Stimulated activated CD4-positive, alpha-beta T cell treated with anti-CD3 and anti-CD28 coated beads, Interleukin-2, amount 100 ng/mL, for 24 hours (primary cell): ENCODE measurements at places on chromosomes 4 and X.

DNA sequence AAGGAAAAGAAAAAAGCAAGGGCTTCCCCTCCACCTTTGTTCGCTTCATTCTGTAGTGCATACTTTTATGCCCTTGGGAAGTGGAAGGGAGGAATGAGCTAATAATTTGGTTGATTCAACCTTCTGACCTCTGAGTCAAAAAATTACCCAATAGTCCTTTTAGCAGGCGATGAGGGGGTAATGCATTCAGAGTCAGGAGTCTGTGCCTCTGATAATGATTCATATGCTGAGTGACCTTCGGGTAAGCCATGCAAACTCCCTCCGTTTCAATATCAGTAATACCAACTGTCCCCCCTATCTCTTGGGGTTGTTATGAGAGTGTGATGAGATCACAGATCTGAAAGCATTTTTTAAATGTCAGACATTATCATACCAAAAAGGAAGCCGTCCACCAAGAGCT is 41.6 kb upstream of the ACSL4 start:
- DNase-seq: no peak

- DNase-seq: no peak
These were observed 335.2 kb downstream of the TENM3 start for GRCh38 chr4:182578402-182578801.

- no peak for DNase-seq
These were observed 81.4 kb upstream of the WDR1 start for GRCh38 chr4:10197952-10198351.

- no peak for DNase-seq
These were observed 19.6 kb downstream of the AP1S2 start for GRCh38 chrX:15834827-15835595.

DNA sequence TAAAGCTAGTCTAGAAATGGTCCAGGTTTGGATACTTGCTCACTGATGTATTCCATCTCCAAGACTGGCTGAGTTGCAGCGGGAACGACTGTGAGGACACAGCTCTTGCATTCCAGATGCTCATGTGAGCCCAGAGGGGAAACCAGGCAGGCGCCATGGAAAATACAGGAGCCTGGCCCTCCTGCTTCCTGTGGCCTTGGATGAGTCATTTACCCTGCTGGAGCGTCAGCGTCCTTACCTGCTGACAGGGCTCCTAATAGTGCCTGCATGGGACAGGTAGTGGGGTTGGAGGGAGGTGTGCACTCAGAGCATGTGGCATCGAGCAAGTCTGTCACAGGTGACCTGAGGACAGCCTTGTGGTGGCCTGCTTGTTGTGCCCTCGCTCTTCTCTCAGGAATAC is 69.4 kb downstream of the NSG1 start:
- DNase-seq: no peak

GRCh38 chr4:31005037-31005436 is 284.9 kb downstream of the PCDH7 start:
- no peak for DNase-seq

DNA sequence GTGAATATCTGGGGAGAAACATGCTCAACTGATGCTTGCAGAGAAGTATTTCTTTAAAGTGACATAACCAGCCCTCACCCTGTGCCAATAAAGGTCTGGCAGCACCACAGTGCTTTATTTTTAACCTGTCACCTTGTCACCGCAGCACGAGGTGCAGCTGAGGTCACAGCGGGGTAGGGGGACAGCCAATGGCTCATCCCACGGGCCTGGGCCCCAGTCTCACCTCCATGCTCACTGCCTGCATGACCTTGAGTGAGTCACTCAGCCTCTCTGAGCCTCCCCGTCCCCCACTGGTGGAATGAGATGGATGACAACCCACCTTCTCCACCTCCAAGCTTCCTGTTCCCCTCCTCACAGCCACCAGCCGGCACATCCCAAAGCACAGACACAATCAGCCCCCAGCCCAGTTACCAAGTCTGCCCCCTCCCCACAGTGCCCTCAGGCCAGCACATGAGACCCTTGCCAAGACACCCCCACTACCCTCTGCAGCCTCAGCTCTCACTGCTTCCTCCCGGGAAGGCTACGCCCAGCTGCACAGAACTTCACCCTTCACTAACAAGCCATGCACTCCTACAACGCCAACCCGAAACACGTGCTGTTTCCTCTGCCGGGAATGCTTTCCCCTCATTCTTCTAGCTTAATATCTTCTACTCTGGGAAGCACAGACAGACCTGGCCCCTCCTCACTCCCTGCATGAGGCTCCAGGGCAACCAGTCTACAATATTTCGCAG is 24.9 kb upstream of the MAN2B2 start:
- DNase-seq: no peak

DNA sequence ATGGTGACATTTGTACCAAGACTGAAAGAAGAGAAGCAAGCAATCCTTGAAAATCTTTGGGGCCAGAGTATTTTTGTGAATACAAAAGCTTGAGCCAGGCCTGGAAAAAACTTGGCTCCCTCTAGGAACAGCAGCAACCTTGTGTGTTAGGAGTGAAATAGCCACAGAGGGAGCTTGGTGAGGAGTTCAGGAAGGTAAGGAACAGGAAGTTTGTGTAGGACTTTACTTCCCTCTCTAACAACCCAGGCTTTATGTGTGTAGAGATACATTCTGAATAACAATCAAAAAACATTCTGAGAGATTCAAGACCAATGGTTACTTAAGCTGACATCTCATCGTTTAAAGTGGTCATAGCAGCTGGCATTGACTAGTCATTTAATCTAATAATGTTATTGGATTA is 668.5 kb downstream of the PCDH18 start:
- no peak for DNase-seq

DNA sequence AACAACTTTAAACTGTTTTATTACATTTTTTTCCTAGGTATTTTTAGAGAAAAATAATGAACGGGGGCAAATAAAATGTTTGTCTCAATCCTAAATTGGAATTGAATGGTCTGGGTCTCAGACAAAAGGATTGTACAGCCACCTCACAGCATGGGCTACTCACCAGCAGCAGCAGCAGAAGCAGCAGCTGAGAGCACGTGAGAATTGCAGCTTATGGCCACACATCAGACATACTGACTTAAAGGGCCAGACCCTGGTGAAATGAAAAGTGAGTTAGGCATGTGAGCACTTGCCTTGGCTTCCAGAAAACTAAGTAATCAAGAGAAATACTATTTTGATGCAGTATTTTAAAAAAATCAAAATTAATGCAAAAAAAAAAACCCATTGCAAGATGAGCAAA is 56.6 kb downstream of the AASDH start:
- no peak for DNase-seq
